ENCODE measurements at places on chromosomes 3 and 15.

DNA sequence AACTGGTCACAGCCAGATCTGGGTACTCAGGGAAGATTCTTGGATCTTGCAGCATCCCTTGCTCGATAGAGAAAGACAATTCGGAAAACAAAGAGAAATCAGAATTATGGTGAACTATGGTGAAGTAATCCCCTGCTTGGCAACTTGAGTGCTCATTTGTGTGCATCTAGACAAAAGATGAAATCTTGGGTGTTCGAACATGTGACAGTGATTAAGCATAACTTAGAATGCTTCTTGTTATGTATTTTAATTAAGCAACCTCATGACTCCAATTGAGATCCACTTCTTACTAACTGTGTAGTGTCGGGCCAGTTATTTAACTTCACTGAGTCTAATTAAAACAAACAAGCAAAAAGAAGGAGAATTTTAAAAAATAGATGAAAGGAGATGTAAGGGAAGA is 56.5 kb downstream of the ZNF385D start:
- H3K4me1 ChIP-seq = no peaks in the 10 kb centered on the region
- H3K27me3 ChIP-seq = no peaks in the 10 kb centered on the region
- no peak for DNase-seq
- H3K27ac ChIP-seq = no peak overlapping the region
- no peaks in the 10 kb centered on the region for H3K36me3 ChIP-seq

DNA sequence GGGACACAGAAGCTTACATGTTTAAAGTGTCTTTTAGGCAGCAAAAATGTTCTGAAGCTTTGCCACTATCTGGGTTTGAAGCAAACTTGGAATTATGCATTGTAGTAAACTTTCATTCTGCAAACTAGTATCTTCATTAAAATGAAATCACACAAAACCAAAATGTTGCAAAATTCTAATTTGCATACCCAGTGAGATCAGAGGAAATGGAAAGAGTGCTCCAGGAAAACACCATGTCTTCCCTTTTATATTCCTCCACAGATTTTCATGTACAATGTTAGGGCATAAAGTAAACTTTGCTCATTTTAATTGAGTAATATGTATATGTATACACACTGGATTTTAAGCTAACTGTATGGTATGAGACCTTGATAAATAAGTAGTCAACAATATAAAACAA is 23.9 kb downstream of the ANO10 start:
- H3K36me3 ChIP-seq = peaks cover 52% of the 10 kb centered on the region
- no peak for DNase-seq
- H3K4me3 ChIP-seq = no peak overlapping the region
- no peak overlapping the region for H3K27ac ChIP-seq
- no peaks in the 10 kb centered on the region for H3K27me3 ChIP-seq
- no peaks in the 10 kb centered on the region for H3K4me1 ChIP-seq

GRCh38 chr15:66004618-66005262 is 135.4 kb downstream of the RAB11A start:
- H3K36me3 ChIP-seq = no peaks in the 10 kb centered on the region
- no peak overlapping the region for H3K27ac ChIP-seq
- no peak for DNase-seq
- H3K4me1 ChIP-seq = no peaks in the 10 kb centered on the region
- no peak overlapping the region for H3K4me3 ChIP-seq

DNA sequence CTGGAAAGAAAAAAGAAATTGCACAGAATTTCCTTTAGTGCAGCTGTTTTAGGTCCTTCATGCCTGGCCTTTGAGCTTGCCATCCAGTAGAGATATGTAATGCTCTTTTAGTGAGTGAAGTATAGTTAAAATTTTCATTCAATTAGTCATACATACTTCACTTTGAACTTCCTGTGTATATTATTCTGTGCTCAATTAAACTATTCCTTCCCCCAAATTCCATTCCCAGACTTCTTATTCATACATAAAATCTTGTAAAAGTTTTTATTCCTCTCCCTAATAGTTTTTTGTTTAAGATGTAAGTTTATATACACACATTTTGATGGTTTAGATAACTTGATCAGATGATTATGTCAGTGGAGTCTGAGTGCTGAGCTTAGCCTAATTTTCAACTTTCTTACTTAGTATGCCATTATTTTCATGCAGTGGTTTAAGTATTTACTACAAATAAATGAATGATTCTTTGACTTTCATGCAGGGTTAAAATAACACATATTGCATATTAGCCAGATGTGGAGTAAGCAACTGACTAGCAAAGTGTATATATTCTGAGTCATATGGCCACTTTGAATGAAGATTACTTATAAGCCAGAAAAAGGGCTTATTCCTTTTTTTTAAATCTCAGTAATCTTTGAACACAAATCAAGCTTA is 42.5 kb upstream of the ABHD10 start:
- no peak overlapping the region for H3K4me3 ChIP-seq
- H3K27ac ChIP-seq = no peak overlapping the region
- no peaks in the 10 kb centered on the region for H3K27me3 ChIP-seq
- no peak for DNase-seq
- H3K4me1 ChIP-seq = no peaks in the 10 kb centered on the region
- H3K36me3 ChIP-seq = no peaks in the 10 kb centered on the region

DNA sequence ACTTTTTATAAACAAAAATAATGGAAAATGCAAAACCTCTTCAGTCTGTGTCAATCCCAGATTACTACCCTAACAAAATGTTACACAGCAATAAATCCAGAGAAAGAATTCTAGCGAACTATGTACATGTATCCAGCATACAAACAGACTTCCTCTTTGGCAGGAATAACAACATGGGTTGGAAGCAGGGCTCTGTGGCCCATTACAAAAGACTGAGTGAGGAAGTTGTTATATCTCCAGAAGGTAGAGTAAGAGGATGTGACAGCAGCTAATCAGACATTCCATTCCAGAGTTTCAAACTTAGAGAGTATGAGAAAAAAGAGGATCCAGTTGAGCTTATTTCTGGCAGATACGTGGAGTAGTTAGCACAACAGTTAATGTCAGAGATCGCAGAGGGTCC is 294.0 kb upstream of the PLSCR5 start:
- DNase-seq = no peak
- no peak overlapping the region for H3K4me3 ChIP-seq
- H3K4me1 ChIP-seq = no peaks in the 10 kb centered on the region
- no peaks in the 10 kb centered on the region for H3K36me3 ChIP-seq
- no peak overlapping the region for H3K27ac ChIP-seq
- no peaks in the 10 kb centered on the region for H3K27me3 ChIP-seq

GRCh38 chr15:73784291-73784690 is 31.1 kb upstream of the INSYN1 start:
- no peak overlapping the region for H3K27ac ChIP-seq
- no peaks in the 10 kb centered on the region for H3K4me1 ChIP-seq
- no peak for DNase-seq
- H3K27me3 ChIP-seq = peaks cover 5% of the 10 kb centered on the region
- no peaks in the 10 kb centered on the region for H3K36me3 ChIP-seq
